Left colon (tissue), 2 donors: ENCODE measurements at places on chromosomes 13 and 19. TPM values are rescaled to one million over a fixed set of nuclear protein-coding genes. Genes with fewer than 3 reads are reported as not detected.

DNA sequence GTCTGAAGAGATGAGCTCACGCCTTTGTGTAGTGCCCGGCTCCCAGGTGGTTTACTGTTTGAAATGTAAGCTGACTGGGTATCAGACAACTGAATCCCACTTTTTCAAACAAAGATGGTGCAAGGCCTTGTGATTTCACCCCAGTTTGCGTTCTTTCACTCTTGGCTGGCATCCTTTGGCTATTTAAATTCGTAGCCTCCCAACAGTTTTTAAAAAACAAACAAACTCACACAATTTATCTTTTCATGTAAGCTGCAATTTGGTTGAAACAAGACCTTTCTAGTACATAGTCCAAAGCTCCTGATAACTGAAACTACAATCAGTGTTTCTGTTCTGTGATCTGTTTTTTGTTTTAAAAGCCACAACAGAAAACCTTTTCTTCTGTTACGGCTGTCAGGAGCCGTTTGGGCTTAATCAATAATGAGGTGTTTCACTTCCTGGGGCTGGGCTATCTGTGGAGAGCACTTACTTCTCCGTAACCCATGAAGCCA is 65.1 kb upstream of the NPAS1 start:
- no peak for DNase-seq

DNA sequence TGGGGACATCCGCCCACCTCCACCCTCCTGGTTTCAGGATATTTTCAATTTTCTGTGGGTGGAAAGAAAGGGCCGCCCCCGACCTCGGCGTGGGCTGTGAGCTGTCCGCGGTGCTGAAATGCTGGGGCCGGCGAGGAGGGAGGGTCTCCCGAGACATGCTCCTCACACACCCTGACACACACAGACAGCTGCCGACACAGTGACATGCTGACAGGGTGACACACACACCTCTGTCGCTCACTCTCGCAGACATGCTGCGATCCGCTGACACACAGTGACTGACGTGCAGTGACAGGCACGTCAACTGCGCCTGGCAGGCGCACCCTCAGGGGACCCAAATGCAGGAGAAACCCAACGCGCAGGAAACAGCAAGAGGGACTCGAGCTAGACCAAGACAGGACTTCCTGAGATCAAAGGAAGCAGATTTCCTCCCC is 25.1 kb upstream of the MEIS3 start:
- no peak for DNase-seq

DNA sequence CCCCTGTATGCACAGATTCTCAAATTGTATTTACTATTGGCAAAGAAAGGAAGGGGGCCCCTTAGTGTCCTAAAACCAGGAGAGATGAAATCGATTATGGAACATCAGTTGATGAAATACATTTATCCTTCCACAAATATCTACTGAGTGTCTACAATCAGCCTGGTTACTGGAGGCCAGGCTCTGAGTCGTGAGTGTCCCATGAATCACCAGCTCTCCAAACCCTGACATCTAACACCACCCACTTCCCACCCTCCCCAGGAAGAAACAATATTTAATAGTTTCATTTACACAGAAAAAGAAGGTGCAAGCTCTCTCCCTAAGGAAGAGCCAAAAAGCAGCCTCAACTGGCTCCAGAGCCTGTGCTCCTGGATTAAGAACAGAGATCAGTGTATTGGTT is 25.2 kb downstream of the KCTD15 start:
- DNase-seq = no peak

DNA sequence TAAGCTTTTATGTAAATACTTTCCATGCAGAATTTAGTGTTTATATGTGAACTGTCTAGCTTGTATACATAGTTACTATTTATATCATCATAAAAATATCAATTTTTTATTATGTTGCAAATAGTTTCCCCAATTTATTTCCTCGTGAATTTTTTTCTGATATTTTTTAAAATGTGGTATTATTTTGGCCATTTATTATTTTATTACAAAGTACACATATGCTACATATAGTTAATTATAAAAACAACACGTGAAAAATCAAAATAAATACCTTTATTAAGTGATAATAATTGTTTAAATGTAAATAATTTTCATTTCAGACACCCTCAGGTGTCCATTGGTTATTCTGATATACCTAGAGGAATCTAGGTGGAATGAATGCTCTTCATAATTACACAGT is 1394.9 kb upstream of the PRR20A start:
- no peak for DNase-seq

GRCh38 chr13:48977286-48977625 is 1.5 kb downstream of the FNDC3A start:
- DNase-seq = no peak

GRCh38 chr19:49894879-49895565 is 1.7 kb downstream of the IL4I1 start:
- no peak for DNase-seq

DNA sequence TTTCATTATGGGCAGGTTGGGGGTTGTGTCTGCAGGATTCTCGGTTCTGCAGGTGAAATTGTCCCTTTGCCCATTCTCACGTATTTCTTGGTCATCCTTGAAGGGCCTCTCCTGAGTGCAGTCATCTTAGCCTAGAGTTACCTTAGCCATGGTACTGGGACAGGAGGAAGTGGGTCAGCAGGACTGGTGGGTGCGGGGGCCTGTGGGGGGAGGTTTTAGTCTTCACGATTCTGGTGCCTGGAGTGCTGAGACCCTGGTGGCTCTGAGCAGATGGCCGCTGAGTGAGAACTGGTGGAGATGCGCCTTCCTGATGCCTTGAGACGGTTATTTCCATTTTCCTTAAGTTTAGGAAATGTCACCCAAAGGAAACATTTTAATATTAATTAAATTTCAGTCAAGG is 11.8 kb downstream of the COL4A2 start:
- DNase-seq = no peak

GRCh38 chr13:111610879-111611278 is 290.4 kb downstream of the TEX29 start:
- no peak for DNase-seq

DNA sequence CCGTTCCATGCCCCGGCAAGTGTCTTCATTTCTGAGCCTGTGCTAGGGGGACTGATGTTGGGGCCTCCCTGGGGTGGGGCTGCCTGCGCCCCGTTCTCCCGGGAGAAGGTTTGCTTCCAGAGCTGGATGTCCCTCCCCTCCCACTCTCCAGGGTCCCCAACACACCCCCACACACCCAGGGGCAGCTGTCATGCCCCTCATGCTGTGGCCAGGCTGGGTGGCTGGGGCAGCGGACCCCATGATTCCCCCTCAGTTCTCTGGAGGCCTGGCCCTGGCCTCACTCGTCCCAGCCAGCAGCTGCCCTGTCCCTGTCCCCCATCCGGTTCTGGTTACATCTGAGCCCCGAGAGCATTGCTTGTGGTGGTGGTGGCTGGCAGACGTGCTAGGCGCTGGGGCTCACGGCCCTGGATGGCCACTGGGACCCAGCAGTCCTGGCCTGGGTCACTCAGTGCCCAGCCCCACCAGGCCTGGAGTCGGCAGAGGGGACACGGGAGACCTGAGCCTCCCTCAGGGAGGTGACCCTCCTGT is 184.8 kb downstream of the KDM4B start:
- DNase-seq = no peak

- no peak for DNase-seq
Observed at GRCh38 chr13:112702986-112703379, 13.1 kb downstream of the ATP11A start.

GRCh38 chr19:16106121-16106520 is 5.6 kb upstream of the RAB8A start:
- DNase-seq = no peak

DNA sequence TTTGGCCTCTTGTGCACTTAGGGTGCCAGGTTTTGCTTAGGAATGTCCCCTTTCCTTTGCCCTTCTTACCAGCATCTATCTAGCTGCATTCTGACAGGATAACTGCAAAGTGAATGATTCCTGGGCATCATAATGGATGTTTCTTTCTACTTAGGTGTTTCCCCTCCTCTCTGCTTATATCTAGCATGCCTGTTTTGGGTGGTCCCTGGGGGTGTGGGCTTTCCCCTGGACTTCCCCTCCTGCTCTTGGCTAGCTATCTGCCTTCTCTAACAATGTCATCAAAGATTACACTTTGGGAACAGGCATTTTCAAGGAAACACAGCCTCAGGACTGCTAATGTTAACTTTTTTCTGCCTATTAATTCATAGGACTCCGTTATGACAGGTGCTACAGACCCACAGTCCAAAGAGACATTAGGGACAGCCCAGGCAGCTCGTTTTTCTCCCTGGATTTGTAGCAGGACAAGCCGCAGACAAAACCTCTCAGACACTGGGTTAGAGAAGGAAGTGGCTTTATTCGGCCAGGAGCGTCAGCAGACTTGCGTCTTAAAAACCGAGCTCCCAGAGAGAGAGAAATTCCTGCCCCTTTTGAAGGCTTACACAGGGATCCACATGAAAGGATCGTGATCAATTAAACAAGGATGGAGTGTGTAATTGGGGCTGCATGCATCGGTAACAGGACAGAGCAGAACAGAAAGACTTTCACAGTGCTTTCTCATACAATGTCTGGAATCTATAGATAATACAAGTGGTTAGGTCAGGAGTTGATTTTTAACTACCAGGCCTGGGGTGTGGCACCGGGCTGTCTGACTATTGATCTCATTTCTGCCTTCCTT is 17.3 kb downstream of the ZNF700 start:
- DNase-seq = no peak

DNA sequence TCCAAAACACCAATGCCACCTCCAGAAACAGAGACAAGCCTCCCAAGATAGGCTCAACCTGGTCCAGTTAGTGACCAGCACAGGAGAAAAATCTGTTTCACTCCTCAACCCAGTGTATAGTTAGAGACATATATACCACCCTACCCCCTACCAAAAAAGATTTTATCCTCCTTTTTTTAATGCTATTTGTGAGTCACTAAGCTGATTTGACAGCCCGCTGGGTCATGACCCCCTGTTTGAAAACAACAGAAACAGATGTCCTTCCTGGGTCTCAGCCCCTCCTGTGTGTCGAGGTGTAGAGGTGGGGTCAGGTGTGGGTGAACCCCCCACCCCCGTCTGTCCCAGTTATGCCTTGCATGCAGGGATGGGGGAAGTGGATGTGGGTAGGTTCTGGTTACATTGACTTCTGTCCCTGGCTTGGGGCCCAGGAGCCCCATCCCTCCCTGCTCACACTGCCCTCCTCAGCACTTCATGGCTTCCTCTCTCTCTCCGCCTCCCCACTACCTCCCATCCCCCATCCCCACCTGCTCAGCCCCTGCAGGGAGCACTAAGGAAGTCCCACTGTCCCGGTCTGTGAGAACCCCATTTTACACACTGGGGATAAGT is 14.0 kb upstream of the TOMM40 start:
- no peak for DNase-seq

DNA sequence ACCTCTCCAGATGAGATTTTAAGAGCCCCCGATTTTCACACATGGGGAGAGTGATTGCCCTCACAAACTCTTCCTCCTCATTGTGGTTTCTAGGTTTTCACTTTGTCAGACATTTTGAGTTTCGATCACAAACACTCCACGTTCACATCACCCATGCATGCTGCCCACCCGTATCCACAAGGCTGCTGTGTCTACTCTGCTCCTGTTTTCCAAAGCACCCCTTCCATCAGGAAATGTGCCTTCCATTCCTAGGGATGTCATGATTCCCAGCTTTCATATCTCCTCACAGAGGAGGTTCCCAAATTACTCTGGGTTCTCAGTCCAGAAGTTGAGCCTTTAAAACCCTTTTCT is 45.8 kb upstream of the CEACAM21 start:
- no peak for DNase-seq

DNA sequence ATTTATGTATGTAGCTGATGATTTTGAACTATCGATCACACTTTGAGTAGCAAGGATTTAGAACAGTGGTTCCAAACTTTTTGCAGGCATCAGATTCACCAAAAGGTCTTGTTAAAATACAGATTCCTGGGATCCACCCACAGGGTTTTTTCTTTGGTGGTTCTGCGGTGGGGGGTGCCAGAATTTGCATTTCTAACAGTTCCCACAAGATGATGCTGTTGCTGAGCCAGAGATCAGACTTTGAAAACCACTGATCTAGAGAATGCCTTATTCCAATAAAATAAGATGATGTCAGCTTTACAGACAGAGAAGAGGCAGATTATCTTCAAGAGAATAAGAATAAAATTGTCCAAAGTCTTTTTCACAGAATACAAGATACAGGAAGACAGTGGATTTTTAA is 80.9 kb upstream of the SHISA2 start:
- DNase-seq = no peak

DNA sequence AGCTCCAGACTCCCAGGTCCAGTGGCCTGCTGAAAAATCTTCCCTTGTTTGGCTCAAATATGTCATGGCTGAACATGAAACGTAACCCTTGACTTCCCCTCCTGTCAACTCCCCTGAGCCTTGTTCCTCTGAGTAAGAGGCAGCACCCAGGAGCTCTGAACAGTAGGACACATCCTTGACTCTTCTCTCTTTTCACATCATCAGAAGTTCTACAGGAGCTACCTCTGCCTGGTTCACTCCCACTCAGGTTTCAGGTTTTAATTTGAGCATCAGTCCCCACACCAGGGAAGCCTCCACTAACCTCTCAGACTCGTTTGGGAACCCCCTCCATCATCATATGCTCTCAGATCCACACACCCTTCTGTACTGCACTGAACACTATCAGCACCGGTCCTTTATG is 30.3 kb downstream of the ZNF823 start:
- DNase-seq = no peak

DNA sequence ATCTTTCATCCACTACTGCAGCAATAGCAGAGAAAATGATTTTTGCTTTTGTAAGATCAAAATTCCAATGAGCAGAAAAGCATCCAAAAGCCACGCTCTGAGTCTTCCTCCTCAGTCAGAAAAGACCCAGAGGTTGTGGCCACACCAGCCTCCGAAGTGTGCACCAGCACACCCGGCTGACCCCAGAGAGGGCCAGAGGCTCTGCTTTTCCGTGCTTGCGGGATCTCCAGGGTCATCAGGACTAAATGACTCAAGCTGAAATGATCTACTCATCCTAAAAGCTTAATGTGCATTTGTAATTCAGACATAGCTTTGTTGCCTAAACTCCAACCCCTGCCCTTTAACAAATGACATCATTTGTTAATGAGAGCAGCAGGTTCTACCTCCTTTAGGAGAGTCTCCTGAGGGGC is 16.5 kb downstream of the RXFP2 start:
- no peak for DNase-seq

GRCh38 chr13:71803066-71803465 is 63.9 kb downstream of the DACH1 start:
- no peak for DNase-seq

DNA sequence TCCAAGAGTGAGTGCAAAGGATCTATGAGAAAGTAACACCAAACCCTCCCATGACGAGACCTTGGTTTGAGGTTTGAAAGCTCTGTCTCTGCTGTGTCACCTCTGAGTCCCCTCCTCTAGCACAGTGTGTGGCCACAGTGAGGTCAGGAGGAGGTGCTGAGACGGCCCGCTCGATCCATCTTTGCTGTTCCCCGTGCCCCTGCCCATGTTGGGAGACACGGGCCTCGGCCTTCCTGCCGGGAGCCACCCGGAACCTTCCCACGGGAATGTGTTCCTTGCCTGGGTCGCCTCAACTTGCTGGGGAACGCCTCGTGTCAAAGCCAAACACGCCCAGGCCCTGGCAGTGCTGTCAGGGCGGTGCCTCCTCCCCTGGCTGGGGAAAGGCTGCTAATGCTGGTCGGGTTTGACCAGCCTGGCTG is 10.1 kb downstream of the NANOS3 start:
- peak; percentile 78 for DNase-seq

- DNase-seq = peak; percentile 95
Observed at GRCh38 chr19:21851596-21852345, 15.8 kb upstream of the ZNF43 start.

The OR7D2 gene
- not detected for total RNA-seq

The ZNF296 gene
- total RNA-seq = 6.1 TPM

The FCER2 gene
- 0.64 TPM for total RNA-seq

The SPRED3 gene
- 0.28 TPM for total RNA-seq

The CACNG6 gene
- total RNA-seq = not detected

The MUC16 gene
- under 0.01 TPM for total RNA-seq

The FBXO17 gene
- 1.1 TPM for total RNA-seq

The ZNF587B gene
- 13.0 TPM for total RNA-seq
